Lung microvascular endothelial cell (primary cell): ENCODE measurements at places on chromosomes 12 and 14. TPM values are rescaled to one million over a fixed set of nuclear protein-coding genes. Genes with fewer than 3 reads are reported as not detected.
A peak's percentile ranks its signal among the peaks of the same experiment; 100 is the strongest.

- DNase-seq: no peak
Measured at GRCh38 chr14:68940614-68941185, 38.4 kb downstream of the ACTN1 start.

- no peak for DNase-seq
Measured at GRCh38 chr14:65850429-65851135, 438.1 kb downstream of the FUT8 start.

DNA sequence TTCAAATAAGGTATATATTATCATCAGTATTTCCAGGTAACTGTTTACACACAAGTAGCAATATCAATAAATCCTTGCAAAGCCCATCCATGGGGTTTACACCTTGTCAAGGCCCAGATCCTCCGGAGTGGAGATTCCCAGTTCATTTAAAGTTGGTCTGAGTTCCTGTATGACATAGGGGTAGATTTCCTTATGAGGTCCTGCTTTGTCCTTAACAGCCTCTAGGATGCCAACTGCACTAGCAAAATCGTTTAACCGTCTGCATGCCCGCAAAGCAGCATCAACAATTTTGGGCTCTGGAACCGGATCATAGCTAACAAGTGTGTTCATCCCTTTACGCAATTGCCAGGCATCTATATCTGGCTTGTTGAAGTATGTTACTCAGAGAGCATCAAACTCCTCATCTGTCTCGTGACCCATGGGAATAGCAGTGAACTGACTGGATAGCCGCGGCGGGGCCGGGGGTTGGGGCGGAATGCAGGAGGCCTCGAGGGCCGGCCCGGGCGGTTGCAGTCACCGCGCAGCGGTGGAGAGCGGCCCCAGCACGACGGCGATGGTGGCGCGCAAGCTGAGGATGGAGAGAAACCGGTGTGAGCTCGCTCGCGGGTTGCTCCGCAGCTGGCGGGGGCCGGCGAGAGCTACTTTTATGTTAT is 30.6 kb upstream of the FBXO34 start:
- DNase-seq: no peak

DNA sequence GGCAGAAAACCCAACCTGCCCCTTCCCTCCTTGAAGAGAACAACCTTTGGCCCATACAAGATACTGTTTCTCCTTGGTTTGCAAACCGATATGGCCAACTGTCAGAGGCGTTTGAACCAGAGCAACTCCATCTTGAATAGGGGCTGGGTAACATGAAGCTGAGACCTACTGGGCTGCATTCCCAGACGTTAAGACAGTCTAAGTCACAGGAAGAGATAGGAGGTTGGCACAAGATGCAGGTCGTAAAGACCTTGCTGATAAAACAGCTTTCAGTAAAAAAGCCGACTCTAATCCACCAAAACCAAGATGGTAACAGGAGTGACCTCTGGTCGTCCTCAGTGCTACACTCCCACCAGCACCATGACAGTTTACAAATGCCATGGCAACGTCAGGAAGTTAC is 42.7 kb upstream of the TMEM132C start:
- DNase-seq: no peak

DNA sequence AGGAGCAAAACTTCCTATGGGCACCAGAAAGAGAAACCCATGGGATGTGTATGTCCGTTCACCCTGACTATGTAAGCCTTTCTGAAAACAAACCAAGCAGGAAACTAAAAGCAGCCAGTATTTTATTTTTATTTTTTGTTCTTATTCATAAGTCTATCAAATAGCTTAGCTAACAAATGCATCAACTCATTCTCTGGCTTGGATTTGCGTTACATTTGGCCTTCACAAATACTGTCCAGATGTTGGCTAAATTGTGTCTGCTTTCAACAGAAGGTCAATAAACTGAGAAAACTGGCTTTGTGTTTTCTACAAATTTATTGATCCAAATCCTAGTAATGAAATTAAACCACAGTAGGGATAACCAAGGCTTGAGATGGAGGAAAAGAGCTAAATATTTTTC is 379.0 kb downstream of the NOVA1 start:
- no peak for DNase-seq

DNA sequence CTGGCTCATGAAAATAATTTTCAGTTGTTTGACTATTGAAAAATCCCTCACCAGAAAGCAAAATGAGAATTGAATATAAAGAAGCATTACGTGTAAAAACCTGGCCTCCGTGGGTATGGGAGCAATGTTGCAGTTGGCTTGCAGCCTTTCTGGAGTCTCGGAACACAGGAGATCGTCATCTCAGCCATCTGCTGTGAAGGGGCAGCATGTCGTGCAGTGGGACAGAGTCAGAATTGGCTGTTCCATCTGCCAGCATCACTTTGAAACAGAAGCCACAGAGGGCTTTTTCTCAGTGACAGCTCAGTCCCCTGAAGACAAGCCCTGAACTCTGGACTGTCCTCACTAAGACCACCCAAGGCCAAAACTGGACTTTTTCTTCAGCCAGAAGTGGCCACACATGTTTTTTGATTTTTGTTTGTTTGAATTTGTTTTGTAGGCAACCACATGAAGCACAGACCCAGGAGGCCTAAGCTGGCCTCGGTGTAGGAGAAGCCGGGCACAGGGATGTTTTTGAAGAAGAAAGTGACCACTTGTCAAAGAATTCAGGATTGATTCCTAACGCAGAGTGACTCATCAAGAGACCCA is 170.8 kb upstream of the DYRK2 start:
- no peak for DNase-seq

GRCh38 chr14:74962493-74962892 is 7.1 kb upstream of the PGF start:
- DNase-seq: no peak

DNA sequence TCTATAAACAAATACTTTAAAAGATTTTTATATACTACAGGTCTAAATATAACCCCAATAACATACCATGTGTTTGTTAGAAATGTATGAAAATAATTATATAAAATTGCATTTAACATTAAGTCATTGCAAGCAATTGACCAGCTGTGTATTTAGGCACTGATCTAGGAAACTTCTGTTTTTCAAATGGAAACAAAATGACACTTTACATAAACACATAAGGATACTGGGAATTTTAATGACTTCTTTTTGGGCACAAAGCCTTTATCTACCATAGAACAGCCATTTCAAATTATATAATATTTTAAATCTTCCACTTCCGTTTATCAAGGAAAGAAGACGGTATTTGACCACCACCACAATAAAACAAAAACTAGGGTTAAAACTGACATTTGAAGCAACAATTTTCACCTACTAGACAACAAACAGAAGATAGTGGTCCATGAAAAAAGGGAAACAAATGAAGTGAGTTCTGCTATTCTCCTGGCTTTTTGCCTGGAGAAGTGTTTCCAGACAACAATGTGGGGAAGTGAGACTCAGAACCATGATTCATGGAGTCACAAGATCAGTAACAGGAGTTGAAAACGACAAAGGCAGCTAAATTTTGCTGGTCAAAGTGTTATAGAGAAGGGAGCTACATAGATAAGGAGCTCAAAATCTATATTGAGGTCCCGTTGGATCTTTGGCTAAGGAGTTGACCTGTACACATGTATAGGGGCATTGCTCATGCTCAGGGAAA is 475.1 kb downstream of the TRHDE start:
- peak; percentile 2 for DNase-seq

GRCh38 chr12:2922329-2922728 is 31.6 kb downstream of the TULP3 start:
- no peak for DNase-seq

AKAP3 gene
- total RNA-seq: 0.20 and 1.3 TPM in 2 replicates

TEX22 gene
- total RNA-seq: under 0.01 TPM in 2 replicates

RASSF9 gene
- 4.1 and 10.9 TPM in 2 replicates for total RNA-seq

KRT79 gene
- not detected in 2 replicates for total RNA-seq
